ENCODE measurements at places on chromosomes 6 and 20.
A peak's percentile ranks its signal among the peaks of the same experiment; 100 is the strongest.

GRCh38 chr6:137698636-137699030 lies 168.4 kb upstream of the TNFAIP3 start:
- no peak for DNase-seq

- DNase-seq, result no peak
Measured at GRCh38 chr6:57822896-57823358, 505.5 kb downstream of the PRIM2 start.

DNA sequence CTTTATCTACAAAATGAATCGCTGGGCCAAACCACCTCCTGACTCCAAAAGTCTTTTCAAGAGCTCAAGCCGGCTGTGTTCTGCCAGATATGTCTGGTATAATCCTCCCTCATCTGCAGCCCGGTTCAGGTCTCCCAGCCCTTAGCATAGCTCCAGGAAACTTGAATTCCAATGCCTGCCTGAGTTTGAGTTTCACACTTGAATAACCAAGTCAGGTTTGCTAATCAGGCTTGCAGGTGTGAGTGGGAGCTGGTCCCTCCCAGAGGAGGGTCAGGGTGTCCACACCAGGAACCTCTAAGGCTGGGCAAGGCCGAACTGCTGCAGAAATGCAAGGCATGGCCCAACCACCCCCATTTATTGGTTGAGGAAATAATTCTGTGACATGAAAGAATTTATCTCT lies 96.6 kb downstream of the TMEM242 start:
- DNase-seq, result no peak

DNA sequence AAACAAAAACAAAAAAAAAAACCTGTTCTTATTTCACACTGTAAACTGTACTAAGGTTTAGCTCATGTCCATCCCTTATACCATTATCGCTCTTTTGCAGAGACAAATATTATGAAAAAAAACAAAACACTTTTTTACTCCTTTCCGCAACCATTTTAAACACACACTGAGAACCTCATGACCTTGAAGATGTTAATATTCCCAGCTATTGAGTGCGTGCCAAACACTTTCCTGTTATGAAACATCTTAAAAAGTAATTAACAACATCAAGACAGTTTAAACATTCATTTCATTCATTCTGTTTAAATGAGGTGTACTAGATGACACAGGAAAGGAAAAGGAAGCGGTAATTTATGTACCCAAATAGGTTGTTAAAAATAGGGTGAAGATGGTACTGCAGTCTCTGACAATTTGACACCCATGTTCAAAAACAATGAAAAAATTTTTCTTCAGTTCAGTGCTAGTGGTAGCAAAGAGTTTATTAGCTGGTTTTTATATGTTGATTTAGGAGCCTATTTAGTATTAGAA lies 3.9 kb upstream of the ARHGAP18 start:
- DNase-seq, result no peak

- no peak for DNase-seq
Measured at GRCh38 chr6:116507324-116507723, 4.1 kb upstream of the CALHM5 start.

DNA sequence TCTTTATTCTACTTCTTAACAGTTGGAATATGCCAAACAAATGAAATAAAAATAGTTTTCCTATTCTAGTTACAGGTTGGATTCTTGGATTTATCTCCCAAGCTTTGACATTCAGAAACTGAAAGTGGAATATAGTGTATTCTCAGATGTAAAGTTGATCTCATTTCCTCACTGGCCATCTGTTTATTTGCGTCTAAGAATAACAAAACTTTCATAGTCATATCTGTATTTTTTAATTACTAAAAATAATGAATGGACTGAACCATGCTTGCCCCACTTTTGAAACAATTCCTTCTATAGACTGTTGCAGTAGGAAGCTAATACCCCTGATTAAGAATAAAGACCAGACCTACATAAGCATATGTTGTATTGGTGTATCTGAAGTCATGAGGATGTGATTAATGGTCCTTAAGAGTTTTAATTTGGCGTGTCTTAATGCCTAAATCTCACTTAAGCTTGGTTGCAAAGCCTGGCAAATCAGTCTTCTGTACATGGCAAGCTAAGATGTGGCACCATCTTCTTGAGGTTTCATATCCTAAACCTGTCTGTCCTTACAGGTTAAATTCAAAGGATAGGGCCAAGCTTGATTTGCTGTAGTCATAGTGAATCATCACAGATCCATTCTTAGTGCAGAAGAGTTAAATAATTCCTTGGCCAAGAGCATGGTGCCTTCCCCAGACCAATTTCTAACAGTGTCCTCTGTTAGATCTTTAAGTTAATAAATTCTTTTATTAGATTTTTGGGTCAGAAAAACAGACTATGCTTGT lies 58.9 kb downstream of the FOXO3 start:
- no peak for DNase-seq

- no peak for DNase-seq
Measured at GRCh38 chr6:109053336-109053735, 41.3 kb downstream of the SESN1 start.

DNA sequence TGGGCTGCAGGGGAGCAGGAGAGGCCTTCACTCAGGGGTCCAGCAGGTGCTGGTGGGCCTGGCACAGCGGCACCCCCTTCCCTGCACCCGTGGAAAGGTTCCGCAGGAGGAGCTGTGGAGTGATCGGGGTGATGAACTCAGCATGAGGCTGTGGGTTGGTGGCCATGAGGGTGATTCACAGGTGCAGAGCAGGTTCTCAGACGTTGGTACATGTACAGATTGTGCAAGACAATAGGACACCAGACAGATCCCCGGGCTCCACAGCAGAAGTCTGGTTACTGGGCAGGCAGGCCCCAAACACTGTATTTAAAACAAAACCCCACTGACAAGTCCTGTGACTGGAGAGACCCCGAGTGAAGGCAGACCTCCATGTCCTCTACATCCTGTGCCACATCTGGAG lies 151.6 kb upstream of the CDH4 start:
- no peak for DNase-seq

DNA sequence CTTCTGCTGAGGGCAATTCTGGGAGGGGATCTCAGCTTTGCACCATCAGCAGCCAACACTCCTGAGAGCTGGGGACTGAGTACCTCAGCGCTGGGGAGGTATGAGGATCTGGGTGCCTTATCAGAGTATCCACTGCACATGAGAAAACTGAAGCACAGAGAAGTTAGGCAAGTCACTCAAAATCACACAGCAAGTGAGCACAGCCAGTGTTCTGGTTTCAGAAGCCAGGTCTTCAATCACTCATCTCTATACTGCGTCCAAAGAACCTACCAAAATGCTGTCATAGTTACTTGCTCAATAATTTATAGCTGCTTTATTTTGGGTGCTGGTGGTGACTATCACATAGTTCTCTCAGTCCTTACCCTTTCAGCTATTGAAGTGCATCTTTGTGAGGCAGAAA lies 5.0 kb downstream of the ADTRP start:
- DNase-seq, result no peak

DNA sequence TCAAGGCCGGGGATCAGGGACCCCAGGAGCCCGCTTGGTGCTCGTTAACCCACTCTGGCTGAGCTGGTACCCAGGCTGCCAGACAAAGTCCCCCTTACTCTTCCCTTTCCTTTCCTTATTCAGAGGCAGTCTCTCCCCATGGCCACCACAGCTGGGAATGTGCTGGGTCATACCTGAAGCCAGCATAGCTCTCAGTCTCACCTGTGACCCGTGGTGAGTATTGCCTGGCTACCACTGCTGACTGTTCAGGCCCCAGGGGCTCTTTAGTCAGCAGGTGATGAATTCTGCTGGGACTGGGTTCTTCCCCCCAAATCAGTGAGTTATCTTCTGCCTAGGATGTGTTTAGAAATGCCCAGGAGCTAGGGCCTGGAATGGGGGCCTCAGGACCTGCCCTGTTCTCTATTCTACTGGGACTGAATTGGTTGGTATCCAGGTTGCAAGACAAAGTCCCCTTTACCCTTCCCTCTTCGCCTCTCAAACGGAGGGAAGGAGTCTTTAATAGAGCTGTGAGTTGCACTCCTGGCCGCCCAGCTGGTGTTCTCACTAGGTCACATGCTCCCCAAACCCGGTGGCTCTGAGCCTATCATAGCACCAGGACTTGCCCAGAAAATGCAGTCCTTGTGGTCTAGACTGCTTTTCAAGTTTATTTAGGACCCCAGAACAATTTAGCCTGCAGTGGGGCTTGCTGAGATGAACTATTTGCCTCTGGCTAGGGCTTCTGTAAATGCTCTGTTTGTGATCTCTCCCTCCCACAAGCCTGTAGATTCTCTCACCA lies 64.6 kb downstream of the MYO6 start:
- no peak for DNase-seq

DNA sequence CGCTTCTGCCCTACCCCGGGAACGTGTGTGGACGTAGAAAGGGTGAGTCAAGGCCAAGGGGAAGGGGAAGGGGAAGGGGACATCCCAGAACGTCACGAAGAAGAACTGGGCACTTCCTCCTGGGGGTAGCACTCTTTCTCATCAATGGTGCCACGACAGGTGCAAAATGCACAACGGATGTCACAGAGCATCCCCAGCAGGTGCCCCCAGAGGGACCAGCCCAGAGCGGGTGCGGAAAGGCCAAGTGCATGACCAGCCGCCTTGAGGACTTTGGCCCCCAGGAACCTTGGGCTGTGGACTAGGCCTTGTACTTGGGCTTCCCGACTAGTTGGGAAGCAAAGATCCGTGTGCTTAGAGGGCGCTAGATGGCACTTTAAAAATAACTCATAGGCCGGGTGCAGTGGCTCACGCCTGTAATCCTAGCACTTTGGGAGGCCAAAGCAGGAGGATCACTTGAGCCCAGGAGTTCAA lies 12.1 kb upstream of the SRC start:
- DNase-seq, result peak; percentile 33

DNA sequence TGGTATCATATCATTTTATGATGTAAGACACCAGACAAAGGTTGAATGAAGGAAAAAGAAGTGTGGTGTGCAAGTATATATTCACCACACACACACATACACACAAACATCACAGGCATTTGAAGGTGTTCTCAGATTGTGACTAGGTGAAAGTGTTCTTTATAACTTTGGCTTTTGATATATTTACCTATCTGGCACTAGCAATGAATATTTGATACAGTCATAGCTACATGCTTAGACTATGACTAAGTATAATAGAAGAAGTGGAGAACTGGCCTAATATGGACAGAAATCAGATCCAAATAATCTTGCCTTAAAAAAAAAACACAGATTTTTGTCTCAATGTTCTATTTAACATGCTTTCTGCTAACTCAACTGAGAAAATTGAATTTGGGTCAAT lies 809.9 kb downstream of the KIF16B start:
- no peak for DNase-seq

Measured in CD4-positive, alpha-beta T cell treated with Interleukin-4 for 4 hours (primary cell).